ENCODE measurements at places on chromosomes 5 and 9. TPM values are rescaled to one million over a fixed set of nuclear protein-coding genes. Genes with fewer than 3 reads are reported as not detected.

CXCL14 gene
- total RNA-seq: not detected

SLC25A2 gene
- total RNA-seq: 0.31 TPM

PRR7 gene
- 15.3 TPM for total RNA-seq

ALDH7A1 gene
- 4.4 TPM for total RNA-seq

CDH12 gene
- not detected for total RNA-seq

SLC26A2 gene
- total RNA-seq: 9.7 TPM

SPATA9 gene
- total RNA-seq: not detected
